ENCODE measurements at places on chromosomes 12 and 14.

- no peak for DNase-seq
Measured at GRCh38 chr14:67856827-67857226, 37.2 kb downstream of the RAD51B start.

- no peak for DNase-seq
Measured at GRCh38 chr14:89503431-89503996, 86.5 kb upstream of the FOXN3 start.

GRCh38 chr14:100103250-100104005 is 38.2 kb downstream of the EVL start:
- DNase-seq: no peak

GRCh38 chr12:123696207-123696606 is 15.9 kb upstream of the ATP6V0A2 start:
- DNase-seq: no peak

DNA sequence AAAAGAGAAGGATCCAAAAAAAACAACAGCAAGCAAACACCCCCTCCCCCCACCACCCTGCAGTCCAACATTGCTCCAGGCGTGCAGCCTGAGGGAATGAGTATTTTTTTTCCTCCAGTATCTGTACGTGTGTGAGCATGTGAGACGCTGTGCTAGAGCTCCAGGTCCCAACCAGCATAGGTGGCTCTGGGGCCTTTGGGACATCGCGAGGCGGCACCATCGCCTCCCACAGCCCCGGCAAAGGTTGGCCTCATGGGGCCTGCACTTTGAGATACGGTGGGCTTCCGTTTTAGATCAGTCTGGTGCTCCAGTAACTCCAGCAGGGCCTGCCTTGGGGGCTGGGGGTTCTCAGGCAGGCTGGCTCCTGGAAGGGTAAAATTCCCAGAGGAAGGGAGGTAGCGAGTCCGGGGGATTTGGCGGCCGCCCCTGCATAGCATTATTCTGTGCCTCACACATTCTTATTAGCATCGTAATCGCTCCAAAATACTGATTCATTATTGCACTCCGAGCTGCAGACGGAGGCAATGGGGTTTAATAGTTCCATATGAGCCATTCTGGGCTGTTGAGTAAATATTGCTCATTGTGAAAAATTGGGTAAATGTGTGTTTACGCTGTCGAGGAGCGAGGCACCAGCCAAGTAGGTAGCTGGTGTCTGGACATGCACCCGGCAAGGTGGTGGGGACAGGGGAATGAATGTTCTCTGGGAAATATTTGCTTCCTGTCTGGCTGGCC is 143.1 kb upstream of the MYL2 start:
- no peak for DNase-seq

DNA sequence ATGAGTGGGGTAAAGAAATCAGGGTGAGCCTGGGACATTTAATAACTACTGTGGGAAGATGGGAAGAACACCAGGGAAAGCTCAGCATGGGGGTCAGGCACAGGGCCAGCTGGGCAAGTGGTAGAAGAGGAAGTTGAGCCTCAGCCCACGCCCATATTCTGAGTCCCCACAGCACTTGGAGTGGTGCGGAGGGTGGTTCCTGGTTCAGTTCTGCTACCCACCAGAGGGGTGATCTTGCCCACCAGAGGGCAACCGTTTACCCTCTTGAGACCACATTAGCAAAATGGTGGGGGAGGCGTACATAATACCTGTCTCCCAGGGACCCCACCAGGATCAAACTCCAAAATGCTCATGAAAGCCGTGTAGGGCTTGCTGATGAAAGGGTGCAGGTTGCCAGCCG is 16.8 kb upstream of the ANKRD33 start:
- no peak for DNase-seq

GRCh38 chr12:71008616-71009015 is 88.1 kb upstream of the PTPRR start:
- DNase-seq: no peak

DNA sequence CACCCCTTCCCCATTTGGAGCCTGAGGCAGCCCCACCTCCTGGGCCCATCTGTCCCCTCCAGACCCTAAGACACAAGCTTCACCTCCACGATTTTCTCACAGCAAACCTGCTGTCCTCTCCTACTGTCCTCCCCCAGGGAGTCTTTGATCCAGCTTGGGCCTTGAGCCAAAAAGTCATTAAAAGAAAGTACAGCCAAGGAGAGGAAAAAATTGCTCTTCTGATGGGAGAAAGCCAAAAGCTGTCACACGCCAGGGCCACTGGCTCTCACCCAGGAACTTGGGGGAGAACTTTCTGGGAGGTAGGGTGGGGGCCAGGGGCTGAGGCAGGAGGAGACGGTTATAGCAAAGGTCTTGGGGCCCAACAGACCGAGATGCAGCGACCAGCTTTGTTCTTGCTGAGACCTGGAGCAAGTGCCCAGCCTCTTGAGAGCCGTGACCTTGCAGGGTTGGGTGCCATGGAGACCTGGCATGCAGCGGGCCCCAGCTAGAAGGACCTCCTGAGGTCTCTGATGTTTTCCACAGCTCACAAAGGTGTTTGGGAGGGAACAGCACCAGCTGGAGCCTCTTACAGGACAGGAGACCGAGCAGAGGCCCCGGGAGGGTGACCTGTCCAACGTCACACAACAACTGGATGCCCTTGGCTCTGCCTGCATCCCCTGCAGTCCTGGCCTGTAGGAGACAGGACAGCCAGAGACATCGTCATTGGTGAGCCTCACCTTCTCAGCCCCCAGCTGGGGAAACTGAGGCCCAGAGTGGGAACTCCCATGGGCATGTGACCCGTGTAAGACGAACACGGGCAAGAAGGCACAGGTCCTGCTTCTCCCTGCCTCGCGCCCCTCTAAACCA is 124.5 kb downstream of the CALM1 start:
- no peak for DNase-seq

GRCh38 chr14:97946641-97947040 is 1149.5 kb downstream of the VRK1 start:
- no peak for DNase-seq

- no peak for DNase-seq
Measured at GRCh38 chr14:35898217-35898775, 72.2 kb downstream of the BRMS1L start.

DNA sequence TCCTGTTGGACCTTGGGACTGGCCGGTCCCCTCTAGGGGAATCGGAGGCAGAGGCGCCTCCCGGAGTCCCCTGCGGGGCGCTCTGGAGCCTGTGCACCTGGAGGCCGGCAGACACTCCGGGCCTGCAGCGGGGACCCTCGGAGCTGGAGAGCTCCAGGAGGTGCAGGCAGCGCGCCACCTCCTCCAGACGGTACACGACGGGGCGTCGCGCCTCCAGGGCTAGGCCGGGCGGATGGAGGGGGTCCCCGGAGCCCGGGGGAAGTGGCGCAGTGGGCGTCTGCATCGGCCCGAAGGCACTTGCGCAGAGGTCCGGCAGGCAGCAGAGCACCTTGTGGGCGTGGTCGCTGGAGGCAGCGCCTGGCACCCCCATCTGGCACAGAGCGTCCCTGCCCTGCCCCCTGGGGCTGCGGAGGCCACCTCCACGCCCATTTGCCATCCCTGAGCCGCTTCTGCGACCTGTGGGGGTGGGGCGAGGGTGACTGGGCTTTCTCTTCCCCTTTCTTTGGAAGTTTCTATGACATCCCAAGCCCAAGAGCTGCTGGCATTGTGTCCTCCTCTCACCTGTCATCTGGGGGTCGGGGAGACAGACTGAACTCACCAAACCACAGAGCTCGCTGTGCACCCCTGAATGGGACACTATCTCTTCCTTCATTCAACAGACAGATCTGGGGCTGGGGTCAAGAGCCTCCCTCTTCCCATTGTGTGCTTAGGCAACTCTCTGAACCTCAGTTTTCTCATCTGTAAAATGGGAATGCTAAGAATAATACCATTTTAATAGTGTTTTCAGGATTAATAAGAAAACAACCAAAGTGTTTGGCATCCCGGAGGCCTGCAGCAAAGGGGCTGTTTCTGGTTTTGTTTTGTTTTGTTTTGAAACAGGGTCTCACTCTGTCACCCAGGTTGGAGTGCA is 37.5 kb upstream of the CORO1C start:
- DNase-seq: no peak

DNA sequence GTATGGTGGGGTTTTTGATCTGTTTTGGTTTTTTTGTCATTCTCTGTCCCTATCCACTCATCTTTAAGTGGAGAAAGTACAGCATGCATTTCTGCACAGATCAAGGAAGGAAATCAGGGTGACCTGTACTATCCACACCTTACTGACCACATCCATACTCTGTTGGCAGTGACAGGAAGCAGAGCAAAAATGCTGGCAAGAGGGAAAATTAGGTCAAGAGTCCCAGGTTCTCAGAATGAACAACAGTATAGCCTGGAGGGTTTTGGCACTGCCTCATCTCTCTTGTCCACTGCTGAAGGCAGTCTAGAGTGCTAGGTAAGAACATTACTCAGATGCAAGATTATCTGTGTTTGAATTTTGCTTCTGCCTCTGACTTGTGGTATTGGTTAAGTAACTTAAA is 70.7 kb downstream of the TAOK3 start:
- DNase-seq: no peak

DNA sequence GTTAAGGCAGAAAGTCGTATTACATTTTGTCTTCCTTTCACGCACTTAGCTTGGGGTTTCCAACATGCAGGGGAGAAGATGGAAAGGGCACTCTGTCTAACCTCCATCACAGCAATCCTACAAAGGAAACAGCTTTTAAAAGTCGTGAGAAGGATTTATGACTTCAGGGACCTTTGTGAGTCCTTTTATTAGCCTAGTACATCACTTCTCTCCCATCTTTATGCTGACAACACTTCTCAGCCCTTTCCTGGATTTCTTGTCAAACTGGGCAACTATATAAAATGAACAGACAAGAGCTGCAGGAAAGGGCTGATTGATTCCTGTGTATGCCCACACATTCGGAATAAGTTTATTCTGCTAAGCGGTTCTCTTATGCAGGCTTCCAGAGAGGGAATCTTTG is 159.0 kb downstream of the DERA start:
- no peak for DNase-seq

- DNase-seq: no peak
Measured at GRCh38 chr12:121861636-121862254, 3.1 kb upstream of the HPD start.

DNA sequence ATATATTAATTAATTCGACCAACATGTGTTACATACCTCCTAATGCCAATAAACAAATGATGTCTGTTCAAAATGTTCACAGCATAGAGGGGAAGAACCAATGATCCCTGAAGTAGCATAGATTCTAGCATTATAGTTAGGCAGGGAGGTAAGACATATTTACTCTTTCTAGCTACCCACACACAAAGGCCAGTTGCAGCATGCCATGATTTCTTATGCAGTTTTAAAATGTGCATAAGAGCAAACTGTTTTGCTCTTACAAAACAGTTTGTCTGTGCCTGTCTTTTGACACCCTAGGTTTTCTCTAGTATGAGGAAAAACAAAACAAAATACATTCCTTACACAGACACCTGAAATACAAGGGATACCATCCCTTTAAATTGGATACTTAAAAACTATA is 61.9 kb downstream of the SLC16A7 start:
- DNase-seq: no peak

GRCh38 chr12:27061317-27061716 is 21.1 kb downstream of the C12orf71 start:
- no peak for DNase-seq

GRCh38 chr12:2613326-2614073 is 181.3 kb upstream of the FKBP4 start:
- DNase-seq: no peak

DNA sequence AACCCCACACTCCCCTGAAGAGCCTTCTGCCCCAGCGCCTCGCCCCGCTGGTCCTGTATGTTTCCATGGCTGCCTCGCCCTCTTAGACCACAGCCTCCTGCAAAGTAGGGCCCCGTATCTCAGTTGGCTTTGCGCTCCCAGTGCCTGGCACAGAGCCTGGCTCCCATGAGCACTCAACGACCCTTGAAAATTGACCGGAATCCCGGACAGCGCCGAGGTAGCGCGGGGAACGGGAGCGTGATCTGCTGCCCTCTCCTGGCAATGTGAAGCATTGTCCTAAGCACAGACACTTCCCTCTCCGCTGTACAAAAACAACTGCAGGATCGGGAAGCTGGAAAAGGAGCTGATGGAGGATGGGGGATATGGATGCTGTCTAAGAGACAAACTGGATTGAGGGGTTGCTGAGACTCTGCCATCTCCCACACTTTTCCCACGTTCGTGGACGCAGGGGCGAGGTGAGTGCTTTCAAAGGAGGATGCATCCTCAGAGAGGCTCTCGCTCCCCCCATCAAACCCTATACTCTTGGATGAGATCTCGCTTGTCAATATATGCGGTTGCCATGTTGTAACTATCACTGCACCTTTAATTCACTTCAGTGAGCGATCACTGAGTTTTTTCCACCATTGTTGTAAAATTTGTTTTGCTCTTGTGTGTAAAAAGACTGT is 10.7 kb upstream of the FKBP4 start:
- DNase-seq: no peak

- no peak for DNase-seq
Measured at GRCh38 chr12:76547526-76547925, 12.0 kb downstream of the OSBPL8 start.

DNA sequence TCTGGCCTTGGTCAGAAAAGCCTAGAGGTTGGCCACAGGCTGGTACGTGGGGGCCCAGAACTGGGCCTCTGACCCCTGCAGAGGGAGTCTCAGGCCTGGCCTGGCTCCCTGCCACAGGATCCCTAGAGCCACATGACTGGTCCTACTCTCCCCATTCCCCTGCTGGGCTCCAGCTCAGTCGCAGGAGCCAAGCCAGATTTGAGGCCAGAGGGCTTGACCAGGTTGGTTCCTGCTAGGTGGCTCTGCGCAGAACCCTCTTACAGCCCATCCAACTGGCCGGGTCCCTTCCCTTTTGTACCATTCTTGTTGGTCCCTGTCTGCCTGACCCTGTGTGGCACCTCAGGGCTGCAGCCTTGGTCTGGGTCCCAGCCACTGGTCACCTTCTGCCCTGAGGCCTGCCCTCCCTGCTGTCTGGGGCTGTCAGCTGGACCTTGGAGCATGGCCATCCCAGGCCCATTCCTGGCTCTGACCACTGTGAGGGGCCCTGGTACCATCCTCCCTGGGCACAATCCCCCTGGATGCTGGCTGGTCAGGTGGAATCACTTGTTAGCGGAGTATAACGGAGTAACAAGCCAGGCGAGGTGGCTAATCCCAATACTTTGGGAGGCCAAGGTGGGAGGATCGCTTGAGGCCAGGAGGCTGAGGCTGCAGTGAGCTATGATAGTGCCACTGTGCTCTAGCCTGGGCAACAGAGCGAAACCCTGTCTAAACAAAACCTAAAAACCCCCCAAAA is 22.9 kb upstream of the PPP1R13B start:
- no peak for DNase-seq

DNA sequence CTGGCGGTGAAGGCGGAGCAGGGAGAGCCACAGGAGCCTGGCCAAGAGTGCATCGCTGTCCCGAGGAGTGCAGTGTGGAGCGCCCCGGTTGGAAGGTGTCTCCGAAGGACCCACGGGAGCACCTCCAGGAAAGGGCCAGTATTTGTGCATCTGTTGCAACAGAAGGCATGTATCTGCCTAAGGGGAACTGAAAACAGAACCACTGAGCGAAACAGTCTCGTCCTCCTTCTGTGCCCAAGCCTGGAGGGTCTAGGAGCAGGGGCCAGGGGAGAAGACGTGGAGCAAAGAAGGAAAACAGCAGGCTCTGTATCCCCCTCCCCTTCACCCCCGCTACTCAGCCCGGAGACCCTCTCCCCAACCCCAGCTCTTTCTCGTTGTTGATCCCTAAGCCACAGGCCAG is 5.3 kb upstream of the LRRC10 start:
- DNase-seq: no peak
